ENCODE measurements at places on chromosomes 12 and 14.

DNA sequence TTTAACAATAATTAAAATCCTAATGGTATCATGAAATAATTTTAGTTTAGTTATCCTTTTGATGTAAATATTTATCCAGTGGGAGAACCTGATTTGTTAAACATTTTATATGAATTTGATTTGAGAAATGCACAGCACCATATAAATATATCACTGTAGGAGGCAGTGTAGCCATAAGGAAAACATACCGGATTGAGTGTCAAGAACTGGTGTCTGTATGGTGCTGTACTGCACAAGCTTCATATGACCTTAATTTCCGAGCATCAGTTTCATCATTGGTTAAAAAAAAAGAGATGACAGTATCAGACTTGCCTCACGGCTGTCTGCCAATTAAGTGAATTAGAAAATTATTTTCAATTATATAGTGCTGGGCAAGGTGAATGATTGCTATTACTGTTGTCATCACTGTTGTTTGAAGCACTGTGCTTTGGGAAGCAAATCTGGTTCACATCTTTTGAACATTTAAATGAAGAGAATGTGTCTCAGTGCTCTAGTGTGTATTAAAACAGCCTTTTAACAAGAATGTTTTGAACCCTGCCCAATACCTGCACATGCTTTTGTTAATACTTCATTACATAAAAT is 72.1 kb downstream of the TMTC2 start:
- no peak for DNase-seq

DNA sequence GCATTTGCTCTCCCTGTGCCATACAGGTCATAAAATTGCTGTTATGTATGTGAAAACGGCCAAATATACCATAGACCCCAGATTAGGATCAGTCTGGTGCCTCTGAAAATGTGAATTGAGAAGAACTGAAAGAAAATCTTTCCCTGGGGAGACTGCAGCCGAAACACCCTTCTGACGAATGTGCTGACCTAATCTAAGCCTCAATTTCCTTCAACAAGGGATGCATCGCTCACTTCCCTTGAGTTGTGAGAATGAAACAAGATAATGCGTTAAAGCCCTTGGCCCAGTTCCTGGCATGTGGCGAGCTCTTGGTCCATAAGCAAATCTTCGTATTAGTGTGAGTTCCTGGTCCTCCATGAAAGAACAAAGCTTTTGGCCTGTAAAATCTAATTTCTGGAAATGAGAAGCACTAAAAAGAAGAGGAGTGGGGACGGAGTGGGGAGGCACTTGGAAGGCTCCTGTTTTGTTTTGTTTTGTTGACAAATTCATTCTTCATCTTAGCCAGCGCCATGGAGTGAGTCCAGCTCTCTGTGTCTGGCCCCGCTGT is 49.5 kb upstream of the RTRAF start:
- DNase-seq, result no peak

- no peak for DNase-seq
Measured at GRCh38 chr12:2323532-2324255, 270.9 kb downstream of the CACNA1C start.

DNA sequence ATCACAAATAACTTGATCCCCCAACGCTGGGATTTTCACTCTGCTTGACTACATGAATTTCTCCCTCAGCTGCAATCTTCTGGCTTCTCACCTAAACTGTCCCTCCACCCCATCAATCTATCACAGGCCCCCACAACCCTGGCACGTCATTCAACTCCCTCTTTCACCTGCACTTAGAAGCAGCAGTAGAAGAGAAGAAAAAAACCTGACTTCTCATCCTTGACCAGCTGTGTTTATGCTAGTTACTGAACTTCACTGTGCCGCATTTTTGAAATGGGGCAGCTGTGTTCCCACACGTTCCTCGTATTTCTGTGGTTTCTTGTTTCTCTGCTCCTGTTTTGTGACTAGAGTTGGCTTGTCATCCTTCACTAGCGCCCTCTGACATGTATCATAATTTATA is 35.0 kb downstream of the ITPR2 start:
- DNase-seq, result no peak

DNA sequence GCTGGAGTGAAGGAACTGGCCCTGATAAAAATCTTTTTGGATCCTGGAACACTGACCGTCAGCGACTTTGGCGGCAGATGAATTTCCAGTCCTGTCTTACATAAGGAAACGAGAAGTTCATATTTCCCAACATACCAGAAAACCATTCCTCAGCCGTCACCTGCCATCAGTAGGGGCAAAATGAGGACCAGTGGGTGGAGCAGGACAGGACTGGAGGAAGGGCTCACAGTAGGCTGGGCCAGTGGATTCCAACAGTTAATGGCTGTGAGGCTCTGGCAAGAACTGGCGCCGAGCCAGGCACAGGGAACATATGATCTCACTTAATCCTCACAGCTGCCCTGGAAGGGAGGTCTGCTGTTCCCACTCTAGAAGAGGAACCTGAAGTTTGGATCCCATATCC is 67.2 kb upstream of the FAM181A start:
- DNase-seq, result no peak

GRCh38 chr12:20004952-20005351 is 363.4 kb upstream of the PDE3A start:
- DNase-seq, result no peak

GRCh38 chr12:40614923-40615322 is 77.3 kb upstream of the CNTN1 start:
- no peak for DNase-seq

DNA sequence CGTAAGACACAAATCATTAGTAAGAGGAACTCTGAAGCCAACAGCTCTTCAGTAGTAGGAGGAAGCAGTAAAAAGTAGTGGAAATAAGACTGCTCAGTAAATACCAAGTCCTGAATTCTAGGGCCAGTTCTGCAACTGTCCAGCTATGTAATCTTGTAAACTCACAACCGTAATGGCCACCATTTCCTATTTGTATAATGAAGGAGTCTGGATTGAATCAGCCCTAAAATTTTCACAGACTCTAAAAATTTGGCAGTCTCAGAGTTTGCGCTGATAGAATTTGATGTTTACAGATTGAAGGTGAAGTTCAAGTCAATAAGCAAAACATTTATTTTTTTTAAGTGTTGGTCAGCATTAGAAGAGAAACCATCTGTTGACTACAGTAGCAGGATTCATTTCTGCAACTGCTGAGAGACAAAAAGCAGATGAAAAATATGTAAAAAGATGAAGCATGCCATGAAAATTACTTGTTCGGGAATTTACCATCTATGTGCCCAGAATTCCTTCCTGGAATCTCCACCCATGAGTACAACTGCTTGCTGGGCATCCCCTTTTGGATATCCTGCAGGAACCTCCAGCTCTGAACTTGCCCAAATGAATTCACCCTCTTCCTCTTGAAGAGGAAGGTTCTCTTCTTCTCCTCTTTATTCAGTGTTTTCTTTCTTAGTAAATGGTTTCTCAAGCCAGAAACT is 47.5 kb downstream of the GALNT4 start:
- DNase-seq, result no peak

GRCh38 chr14:34003691-34004090 is 52.8 kb upstream of the EGLN3 start:
- DNase-seq, result no peak

- DNase-seq, result no peak
Measured at GRCh38 chr12:86735072-86735471, 478.9 kb upstream of the MGAT4C start.

GRCh38 chr14:70045844-70046535 is 142.8 kb downstream of the SLC8A3 start:
- no peak for DNase-seq

- DNase-seq, result no peak
Measured at GRCh38 chr12:57694459-57695019, 607 bp downstream of the OS9 start.

DNA sequence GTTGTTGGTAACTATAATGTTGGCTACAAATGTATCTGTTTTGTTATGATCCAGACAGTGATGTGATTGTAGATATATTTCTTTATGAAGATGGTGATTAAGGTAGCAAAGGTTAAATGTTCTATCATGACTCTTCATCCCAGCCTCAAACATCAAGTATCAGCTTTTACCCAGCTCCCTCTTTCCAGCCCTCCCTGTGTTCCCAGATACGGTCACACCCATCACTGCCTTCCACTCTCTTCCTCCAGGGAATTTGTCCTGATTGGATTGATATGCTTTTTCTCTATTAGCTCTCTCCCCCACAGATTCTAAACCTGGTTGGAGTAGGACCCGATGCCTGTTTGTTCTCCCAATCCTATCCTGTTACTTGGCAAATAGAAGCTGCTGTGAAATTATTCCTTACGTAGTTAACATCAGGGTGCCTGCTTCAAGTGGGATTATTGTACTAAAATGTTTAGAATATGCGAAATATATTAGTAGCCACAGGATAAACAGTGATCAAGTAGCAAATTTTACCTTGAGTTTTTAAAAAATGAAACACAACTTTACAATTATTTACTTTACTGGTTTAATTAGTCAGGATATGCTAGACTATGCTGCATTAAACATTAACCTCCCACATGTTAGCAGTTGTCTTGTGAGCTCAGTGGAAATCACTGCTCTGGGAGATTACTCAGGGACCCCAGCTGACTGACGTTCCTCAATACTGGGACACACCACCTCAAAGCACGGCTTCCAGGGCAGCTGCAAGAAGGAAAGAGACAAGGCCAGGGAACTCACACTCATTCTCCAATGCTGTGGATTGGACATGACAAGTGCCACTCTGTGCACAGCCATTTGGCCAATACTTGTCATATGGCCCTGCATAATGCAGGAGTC is 165.3 kb downstream of the ALX1 start:
- no peak for DNase-seq

DNA sequence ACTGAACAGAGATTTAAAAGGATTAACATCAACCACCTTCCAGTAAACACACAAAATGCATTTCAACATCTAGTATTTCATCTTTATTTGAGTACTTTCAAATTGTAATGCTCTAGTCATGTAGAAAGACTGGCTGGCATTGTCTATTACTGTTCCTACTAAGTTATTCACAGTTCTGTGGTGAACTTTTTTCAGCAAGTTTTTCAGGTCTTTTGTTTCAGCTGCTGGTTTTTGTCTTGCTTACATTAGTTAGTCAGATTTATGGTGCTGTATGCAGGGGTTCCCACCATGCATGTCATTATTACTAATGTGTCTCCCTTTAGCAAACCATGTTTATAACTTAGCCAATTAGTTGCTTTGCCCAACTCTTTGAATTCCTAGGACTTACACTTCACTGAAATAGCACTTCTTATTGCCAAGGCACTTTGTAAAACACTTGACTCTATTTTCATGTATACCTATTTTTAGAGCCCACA is 253.4 kb upstream of the KITLG start:
- no peak for DNase-seq

GRCh38 chr14:99127651-99128167 is 144.3 kb downstream of the BCL11B start:
- DNase-seq, result no peak

DNA sequence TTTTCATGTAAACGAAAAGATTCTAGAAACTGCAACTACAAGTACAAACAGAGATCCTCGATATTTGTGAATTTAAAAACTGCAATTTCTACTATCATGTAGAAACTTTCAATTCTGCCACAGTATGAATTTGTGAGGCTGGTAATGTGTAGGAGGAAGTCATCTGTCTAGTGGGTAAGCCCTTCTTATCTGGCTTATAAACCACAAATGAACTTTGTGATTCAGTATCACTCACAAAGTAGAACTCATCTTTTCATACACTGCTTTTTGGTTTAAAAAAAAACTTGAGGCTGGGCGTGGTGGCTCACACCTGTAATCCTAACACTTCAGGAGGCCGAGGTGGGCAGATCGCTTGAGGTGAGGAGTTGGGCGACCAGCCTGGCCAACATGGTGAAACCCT is 20.7 kb downstream of the GTF2A1 start:
- no peak for DNase-seq

DNA sequence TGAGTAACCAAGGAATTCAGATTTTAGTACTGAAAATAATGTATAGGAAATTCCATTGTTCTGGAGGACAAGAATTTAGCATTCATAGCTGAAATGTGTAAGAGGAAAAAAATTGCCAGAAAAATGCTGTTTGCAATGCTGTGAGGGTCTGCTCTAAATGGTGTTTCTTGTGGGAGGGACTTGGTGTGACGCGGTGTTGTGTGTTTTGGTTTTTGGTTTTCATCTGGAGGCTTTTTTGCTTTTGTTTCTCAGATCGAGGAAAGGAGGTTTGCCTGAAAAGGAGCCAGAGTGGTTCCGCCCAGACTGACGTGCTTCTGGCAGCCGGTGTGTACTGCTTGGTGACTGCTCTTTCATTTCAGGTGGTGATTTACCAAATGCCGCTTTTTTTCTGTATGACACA is 211.8 kb upstream of the HMGA2 start:
- no peak for DNase-seq

DNA sequence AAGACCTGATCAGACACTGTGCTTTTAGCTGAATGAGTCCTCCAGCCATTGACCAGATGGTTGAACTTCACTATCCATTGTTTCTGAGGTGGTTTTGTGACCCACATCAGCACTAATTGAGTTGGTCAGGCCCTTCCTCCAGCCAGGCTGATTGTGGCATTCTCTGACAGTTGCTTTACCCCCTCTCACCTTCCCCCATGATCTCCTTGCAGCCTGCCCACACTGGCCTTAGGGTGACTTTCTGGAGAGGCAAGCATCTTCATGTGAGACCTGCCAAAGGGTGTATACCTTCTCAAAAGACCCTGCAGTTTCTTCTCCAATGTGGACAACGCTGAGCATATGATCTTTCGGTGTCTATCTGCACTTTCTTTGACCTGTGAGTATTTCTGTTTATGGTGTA is 83.9 kb downstream of the GPATCH2L start:
- DNase-seq, result no peak

DNA sequence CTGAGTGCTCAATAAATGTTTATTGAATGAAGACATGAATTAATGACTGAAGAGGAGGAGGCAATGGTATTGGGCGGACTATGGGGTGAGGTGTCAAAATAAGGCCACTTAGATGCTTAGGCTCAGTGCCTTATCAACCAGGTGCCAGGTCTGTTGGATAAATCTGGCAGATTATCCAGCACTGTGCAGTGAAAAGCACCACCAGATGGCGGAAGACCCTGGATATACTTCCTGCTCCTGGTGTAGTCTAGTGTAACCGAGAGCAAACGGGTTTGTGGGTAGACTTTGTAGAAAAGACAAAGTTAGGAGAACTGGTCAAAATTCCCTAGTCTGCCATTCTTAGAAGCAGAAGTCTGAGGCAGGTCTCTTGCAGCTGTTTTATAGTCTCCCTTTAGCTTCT is 306.3 kb downstream of the ATP23 start:
- no peak for DNase-seq

DNA sequence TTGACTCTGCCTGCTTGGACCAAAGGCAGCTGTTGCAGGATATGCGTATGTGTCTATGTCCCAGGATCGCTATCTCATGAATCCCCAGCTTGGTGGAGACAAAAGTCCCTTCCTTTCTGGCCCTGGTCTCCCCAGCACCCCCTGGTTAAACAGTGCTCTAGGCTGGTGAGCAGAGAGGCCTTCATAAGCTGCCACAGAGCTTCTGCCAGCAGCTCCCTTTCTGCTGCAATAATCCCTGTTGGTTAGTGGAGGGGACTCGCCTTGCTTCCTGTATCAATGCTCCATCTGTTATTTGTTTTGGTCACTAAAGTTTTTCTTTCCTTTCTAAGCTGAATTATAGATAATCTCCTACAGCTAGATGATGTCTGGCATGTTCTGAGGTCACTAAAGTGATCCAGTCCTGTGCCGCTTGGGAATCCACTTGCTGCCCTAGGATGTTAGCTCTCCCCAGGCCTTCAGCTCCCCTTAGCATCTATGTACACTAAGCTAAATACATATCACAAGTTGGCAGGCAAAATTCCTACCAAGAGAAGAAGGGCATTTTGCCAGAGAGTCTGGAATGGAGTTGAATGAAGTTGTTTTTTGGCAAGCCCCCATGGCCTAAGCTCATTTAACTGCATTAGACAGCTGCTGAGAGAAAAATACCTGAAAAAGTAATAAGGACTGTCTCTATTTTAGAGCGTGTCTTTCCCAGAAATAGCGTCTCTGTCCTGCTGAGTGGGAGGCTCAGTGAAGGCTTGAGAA is 47.8 kb downstream of the RDH12 start:
- DNase-seq, result no peak

Data from caudate nucleus (tissue), 63 donors.